Hepatic stellate cell (primary cell): ENCODE measurements at places on chromosomes 1 and 21.

- no peak for DNase-seq
These were observed 50.1 kb upstream of the PCBP3 start for GRCh38 chr21:45593162-45594022.

DNA sequence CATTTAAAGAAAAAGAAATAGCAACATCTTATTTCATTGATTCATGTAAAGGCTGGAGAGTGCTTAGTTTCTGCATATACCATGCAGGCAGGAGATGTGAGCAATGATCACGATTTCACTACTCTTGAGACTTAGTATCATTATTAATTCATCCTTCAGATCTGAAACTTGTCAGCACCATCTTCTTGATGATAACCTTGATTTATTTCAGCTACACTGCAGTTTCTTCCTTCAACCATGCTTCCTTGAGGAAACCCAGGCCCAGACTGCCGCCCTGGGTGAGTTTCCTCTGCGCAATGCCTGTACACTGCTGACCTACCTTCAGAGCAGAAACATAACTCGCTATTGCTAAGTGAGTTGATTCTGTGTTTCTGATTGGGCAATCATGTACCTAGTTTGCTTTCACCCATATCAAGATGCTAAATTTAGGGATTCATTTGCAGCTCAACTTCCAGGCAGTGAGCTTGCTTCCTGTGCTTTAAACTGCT lies 13.5 kb upstream of the BCL10 start:
- no peak for DNase-seq

DNA sequence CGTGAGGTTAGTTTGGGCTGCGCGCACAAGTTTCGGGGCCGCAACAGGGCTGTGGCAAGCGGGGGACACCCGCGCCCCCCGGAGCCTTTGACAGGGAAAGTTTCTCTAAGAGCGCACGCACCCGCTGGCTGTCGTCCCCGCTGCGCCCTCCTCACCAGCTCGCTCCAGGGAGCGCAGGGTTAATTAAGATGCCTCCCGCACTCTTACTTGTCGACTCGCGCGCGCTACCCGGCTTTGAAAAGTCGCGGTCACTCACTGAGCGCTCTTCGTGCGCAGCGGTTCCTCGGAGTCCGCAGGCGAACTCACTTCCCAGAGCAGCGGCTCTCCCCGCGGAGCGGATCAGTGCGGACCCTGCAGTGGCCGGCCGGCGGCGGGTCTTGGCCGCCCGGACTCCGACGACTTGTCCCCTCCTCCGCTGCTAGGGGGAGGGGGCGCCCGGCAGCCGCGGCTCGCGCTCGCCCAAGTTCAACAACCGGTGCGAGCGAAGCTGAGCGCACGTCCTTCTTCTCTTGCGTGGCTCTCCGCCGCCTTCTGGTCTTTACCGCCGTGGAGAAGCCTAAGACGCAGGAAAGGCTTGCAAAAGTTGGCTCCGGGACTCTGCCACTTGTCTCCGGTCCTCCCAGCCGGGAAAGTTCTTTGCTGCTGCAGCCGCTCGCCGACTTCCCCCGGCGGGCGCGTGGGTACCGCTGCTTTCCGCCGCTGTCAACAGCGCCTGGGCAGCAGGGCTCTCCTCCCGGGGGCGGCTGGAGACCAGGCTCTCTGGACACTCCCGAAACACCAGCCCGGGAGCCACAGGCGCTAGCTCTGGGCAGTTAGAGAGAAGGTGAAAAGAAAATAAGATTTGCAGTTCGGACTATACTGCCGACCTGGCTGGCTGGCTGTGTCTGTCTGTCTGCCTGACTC lies 506 bp downstream of the JUN start:
- peak; percentile 41 for DNase-seq

DNA sequence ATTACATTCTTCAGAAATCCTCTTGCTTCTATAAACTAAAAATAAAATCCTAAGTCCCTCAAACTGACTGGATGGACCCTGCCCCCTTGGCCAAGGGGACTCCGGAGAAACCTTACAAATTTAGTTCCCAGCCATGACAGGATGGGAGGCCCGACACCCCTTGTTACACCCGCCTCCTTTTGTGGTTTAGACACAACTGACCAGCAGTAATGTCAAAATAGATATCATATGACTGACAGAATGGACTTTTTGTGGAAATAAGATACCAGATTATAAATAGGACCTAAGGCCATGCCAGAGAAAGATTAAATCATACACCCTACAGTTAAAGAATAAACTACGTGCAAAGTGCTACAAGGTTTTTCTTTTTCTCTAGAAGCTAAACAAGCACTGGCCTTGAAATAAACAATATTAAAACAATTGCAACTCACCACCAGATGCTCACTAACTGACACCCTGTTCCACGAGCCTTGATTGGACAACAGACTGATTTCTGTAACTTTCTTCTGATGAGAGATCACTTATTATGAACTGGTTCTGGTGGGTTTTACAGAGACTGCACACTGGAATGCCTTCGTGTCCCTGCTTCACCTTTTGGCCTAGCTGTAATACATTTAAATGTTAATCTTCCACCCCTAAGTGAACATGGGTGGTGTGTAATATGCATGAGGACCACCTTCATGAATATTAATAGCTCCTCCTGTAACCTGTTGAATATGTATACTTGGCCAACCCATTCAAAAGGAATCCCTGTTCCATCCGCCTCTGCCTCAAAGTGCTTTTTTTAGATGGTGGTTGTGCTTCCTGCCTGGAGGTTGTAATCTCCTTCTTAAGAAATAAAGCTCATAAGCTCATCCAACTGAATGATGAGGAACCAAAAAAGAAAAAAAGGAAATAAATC lies 99.6 kb downstream of the ODF2L start:
- no peak for DNase-seq

DNA sequence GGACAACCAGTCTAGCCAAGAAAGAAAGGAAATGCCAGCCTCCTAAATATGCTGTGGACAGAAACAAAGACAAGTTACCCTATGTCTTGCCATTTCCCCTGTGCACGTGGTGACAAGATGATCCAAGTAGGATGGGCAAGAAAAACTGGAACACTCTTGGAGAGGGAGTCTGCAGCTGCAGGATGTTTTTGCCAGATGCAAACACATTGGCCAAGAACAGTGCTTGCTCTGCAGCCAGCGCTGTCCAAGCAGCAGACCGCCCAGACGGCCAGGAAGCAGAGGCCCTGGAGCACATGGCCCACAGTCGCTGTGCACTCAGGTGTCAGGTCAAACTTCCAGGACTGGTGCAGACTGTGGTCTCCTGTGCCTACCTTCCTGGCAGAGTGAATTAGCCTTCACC lies 189.3 kb downstream of the SLC35F3 start:
- DNase-seq = no peak

- no peak for DNase-seq
These were observed 60.8 kb downstream of the LRRN2 start for GRCh38 chr1:204624631-204625216.
